NCI-H1694 treated with DMSO at 0.1 percent for 48 hours (cell line): ENCODE measurements at places on chromosomes 16 and 17.

- DNase-seq, result no peak
Measured at GRCh38 chr16:68752602-68753001, 15.5 kb downstream of the CDH1 start.

- no peak for DNase-seq
Measured at GRCh38 chr16:69436896-69437295, 12.5 kb downstream of the CYB5B start.

- no peak for DNase-seq
Measured at GRCh38 chr16:31484491-31485171, 1.7 kb downstream of the SLC5A2 start.

DNA sequence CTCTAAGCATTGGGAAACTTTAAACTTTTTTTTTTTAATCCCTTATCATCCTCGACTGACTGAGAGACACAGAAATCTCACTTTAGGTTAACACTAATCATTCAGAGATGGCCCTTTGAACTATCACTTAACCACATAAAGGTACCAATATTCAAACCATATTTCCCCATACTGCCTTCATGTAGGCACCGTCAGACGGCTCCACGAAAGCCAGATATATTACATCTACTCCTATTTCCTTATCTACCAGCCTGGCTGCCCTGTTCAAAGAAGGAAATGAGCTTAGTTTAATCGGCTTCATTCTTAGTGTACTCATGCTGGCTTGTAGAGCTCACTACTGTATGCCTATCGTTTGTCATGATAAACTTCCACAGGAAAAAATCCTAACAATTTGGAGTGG, 270.9 kb downstream of the CEP112 start:
- no peak for DNase-seq

DNA sequence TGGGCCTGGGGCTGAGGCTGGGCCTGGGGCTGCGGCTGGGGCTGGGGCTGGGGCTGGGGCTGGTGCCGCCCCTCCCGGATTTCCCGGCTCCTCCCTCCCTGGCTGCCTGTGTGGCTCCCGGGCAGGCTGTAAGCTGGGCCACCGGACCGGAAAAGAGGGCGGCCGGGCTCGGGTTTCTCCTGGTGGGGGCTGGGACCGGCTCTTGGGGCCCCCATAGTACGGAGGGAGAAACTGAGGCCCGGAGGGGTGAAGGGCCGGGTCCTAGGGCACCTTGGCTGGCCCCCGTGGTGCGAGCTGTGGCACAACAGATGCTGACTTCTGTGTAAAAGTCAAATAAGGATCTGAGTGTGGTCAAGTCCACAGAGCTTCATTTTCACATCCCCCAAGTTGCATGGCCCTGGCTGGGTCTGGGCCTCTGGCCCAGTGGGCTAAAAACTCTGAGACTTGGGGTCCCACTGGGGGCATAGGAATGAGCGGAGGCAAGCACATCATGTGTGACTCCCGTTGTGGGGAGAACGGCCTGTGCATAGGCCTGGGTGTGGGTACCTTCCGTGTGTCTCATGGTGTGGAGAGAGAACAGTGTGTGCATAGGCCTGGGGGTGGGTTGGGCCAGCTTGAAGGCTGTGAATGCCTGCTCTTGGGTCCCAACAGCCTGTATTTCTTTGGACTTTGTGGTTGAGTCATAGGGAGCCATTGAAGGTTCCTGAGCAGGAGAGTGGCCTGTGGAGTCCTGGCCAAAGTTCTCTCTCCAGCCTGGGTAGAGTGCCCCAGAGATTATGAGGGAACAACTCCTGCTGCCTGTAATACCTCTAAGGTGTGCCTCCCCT, 123.9 kb upstream of the CIBAR2 start:
- DNase-seq, result no peak
